ENCODE measurements at places on chromosomes 16 and 17.
A peak's percentile ranks its signal among the peaks of the same experiment; 100 is the strongest.

DNA sequence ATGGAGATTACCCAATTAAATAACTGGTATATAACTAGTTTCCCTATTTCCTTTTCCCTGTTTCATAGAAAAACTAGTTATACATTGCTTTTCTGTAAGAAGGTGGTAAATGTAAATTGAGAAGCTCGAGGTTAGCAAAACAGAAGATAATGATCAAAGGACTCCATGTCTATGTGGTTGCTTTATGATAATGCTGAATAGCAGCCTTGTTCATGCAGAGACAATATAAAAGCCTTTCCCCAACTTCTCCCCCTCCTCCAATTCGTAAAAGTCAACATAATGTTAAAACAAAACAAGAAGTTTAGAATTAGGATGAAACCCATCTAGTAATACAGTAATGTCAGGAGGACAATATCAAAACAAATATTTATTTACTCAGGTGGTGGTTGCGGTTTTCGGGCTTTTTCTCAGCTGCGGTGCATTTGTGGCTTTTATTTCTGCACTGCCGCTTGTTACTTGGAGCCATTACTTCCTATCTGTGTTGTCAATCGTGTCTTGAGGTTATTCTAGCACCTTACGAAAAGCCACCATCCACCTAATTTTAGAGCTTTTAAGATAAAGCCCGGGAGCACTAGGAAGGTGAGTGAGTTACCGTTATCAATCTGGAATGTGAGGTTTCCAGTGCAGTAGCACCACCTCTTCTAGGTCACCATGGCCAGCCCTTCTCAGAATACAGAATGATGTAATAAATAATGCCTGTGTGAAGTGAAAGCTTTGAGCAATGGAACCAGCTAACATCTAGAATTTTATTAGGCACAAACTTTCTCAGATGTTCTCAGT is 297.5 kb downstream of the CDH13 start:
- no peak for DNase-seq

- DNase-seq, result no peak
These were observed 67.4 kb downstream of the MED13 start for GRCh38 chr17:61997664-61998063.

DNA sequence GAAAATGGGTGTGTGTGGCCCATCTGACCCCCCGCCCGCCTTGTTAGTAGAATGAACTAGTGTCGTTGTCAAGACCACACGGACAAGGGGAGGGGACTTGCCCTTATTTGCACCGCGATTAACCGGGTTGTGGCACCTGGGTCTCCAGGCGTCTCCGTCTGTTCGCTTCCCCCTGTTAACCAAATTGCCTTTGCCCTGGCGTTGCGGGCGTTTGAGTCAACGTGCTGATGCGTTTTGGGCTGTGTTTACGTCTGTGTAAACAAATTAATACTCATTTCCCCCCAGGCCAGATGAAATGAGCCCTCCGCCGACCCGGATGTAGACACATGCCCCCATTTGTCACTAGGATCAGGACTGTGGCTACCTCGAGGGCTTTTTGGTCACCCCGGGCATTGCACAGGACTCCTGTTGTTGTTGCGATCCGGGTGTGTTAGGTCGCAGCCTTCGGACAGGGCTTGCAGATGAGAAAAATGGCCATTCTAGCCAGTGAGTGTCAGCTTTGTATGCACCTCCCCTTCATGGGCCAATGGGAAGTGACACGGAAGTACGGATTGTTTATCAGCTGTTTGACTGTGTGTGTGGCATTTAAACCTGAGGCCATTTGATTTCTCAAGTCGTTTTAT is 906 bp downstream of the RBL2 start:
- DNase-seq, result peak; percentile 79

GRCh38 chr17:980406-981291 is 1.1 kb upstream of the NXN start:
- DNase-seq, result no peak

DNA sequence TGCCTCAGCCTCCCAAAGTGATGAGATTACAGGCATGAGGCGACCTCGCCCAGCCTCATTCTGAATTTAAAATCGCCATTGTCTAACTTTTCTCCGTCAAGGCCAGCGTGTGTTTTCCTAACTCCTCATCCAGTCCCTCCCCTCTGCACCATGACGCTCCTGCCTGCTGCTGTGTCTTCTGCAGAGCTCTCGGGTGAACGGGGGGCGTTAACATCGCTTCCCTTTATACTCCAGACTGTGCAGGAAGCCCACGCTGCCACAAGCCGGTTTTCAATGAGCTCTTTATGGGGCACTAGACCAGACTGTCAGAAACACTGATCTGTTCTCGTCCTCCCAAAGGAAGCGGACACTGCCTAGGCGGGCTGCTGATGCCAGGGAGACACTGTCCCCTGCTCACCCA is 13.2 kb downstream of the AANAT start:
- DNase-seq, result no peak

GRCh38 chr16:12760819-12761611 is 42.7 kb downstream of the CPPED1 start:
- DNase-seq, result no peak

DNA sequence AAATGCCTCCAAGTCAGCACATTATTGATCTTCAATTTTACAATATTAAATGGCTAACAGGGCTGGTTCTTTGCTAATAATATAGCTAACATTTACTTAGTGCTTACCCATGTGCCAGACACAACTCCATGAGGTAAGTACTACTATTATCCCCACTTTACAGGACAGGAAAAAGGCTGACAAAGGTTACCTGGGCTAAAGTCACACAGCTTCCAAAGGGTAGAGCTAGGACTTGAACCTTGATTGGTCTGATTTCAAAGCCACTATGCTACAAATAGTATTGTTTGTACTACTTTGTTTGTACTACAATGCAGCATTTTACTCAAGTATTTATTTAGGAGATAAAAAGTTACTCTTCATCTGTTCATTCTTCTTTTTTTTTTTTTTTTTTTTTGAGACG is 31.9 kb downstream of the BRD7 start:
- DNase-seq, result no peak

DNA sequence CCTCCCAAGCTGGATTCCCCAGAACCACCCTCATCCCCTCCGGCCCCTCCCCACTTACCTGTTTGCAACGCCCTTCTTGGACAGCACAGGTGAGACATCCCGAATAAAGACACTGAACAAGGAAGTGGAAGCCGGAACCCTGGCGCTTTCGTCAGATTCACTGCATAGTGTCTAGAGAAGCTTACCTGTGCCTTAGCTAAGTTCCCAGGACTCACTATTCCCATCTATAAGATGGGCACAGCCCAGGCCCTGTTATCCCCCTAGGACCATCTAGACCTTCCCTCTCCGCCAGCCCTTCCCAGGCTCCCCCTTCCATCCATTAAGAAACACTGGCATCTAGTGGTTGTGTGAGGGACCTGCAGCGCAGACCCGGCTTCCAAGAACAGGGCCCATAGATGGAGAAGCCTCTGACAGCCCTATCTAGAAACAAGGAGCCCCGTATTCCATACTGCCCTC is 26.9 kb upstream of the RPL38 start:
- no peak for DNase-seq

- no peak for DNase-seq
These were observed 5.8 kb upstream of the RARA start for GRCh38 chr17:40303009-40303657.

GRCh38 chr17:75313941-75314551 is 24.8 kb upstream of the SLC25A19 start:
- DNase-seq, result no peak

- no peak for DNase-seq
These were observed 88.6 kb downstream of the ABCC1 start for GRCh38 chr16:16037970-16038369.

- DNase-seq, result no peak
These were observed 7.4 kb downstream of the MPG start for GRCh38 chr16:85407-85782.

- DNase-seq, result no peak
These were observed 2.3 kb upstream of the UBALD2 start for GRCh38 chr17:76262732-76263344.

- DNase-seq, result no peak
These were observed 49.8 kb downstream of the SEC14L1 start for GRCh38 chr17:77190576-77190975.

GRCh38 chr17:5812590-5812989 is 228.3 kb upstream of the NLRP1 start:
- DNase-seq, result no peak

GRCh38 chr16:47061204-47061603 is 82.5 kb downstream of the NETO2 start:
- no peak for DNase-seq

DNA sequence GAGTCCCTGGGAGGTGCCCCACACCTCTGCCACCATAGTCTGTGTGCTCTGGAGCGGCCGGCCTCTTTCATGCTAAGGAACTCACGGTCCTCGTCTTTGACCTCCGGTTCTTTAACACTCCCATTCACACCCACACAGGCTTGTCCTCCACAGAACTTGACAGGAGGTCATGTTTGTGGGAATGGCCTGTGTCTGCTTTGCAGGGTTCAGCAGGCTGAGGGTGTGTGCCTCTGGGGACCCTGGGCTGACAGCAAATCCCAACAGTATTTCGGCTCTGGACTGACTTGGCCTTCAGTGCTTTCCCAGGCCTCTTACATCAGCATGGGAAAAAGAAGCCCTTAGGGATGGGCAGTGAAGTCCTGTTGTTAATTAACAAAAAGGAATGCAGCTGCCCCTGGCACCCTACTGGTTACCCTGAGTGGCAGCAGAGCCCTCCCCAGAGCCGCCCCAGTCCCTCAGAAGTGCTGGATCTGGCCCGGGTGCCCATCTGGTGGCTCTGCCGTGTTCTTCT is 35.4 kb upstream of the ADORA2B start:
- DNase-seq, result no peak

DNA sequence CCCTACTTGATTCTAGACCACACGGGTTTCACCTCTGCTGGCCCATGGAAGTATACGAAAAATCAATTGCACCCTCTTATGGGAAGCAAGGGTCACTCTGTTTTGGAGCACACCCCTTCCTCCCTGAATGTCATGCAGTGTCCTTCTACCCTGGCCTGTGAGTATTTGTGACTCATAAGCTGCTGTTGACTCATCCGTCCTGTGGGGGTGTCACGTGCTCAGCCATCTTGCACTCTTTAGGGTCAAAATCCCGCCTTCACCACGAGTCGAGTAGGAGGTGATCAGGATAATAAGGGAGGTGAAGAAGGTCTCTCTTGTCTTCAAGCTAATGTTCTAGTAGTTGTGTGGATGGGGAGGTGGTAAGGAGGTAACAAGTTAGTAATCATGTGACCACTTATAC is 341.0 kb upstream of the EEF2KMT start:
- no peak for DNase-seq

- no peak for DNase-seq
These were observed 77.0 kb upstream of the GAS7 start for GRCh38 chr17:10275418-10275817.

DNA sequence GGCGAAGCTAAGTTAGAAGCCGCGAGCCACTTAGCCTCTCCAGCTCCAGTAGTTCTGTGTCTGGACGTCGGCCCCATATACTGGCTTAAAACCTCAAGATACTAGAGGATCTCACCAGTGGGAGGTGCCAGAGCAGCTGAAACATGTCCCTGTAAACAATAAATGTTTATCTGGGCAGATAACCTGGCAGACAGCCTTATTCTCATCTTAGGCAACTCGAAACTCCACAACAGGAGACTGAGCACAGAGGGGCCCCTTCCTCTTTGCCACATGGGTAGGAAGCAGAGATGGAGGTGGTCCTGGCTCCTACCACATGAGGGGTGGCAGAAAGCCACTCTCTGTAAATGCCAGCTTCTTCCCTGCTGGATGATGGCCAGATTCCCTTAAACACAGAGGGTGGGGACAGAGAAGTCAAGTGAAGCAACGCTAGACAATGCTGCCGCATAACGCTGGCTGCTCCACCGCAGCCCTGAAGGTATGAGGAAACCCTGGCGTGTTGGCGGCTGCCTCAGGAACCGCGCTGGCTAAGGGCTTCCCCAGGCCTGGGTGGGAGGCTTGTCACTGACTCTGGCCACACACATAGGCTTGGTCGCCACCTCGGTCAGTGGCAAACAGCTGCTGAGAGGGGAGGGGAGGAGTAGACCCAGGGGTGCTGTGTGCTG is 67.9 kb downstream of the HIC1 start:
- no peak for DNase-seq

DNA sequence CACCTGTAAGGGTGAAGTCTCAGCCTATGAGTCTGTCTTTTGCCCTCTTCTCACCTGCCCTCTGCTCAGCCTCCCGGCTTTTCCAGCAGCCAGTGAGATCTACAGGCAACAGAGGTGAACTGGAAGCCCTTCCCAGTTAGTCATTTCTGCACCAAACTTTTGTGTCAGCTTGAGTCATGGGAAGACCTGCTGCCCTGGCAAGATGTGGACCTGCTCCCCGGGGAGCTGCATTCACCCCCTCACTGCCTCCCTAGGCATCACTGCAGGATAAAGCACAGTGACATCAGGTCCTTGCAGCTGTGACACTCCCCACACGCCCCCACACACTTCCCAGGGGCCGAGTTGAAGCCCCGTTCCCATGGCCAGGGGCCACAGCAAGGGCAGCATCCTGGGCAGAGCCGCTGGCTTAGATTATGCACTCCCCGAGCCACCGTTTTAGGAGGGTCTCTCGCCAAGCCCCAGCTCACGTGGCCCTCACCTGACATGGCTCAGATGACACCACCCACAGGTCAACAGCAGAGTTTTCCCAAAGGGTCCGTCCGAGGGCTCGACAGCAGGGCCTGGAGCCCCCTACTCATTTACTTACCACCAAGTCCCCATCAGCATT is 6.5 kb upstream of the ABR start:
- no peak for DNase-seq

DNA sequence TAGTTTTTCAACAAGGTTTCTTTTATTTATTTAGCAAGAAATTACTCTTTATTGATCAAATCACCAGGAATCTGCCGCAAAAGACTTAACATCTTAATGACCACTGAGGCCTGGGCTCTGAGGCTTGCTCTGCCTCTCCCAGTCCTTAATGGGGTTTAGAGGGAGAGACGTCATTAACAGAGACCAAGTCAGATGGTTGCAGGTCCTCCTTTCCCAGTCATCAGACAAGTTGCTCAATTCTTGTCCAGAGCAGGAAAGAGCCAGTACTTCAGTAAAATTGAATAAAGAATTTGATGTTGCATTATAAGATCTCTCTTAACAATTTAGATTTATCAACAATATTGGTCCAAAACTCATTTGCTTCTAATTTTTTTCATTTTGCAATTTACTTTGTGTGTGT is 2.0 kb downstream of the SEPHS2 start:
- no peak for DNase-seq

- DNase-seq, result no peak
These were observed 44.2 kb downstream of the SNX20 start for GRCh38 chr16:50636753-50637374.

DNA sequence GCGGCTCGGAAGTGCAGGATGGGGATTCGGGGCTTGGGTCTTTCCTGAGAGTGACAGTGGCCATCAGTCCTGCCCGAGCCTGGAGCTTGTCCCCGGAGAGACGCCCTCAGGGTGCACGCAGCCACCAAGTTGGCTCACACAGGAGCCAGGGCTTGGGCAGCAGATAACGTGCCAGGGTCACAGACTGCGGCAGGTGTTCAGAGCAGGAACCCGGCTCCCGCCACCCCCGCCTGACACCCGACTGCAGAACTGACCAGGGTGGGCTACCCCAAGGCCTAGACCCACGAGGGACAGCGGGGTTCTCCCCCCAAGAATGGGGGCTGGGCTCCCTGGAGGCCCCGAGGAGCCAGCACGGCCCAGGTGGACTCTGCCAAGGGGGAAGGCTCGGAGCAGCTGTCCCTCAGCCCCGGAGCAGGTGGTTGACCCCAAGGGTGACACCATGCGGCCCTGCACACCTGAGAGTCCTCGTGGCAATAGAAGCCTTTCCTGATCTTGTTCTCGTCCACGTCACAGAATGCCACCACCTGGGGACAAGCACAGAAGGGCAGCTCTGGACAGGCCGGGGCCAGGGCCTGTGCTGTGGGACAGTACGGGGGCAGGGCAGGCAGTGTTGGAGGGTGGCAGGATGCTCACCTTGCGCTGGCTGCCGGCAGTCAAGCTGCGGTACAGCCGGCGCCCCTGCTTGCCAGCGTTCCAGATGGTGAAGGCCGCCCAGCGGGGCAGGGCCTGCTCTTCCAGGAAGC is 117.1 kb upstream of the ZNF750 start:
- no peak for DNase-seq
